Activated B cell treated with CpG ODN at 0.5 μM for 24 hours (primary cell): ENCODE measurements at places on chromosomes 7 and 10.

DNA sequence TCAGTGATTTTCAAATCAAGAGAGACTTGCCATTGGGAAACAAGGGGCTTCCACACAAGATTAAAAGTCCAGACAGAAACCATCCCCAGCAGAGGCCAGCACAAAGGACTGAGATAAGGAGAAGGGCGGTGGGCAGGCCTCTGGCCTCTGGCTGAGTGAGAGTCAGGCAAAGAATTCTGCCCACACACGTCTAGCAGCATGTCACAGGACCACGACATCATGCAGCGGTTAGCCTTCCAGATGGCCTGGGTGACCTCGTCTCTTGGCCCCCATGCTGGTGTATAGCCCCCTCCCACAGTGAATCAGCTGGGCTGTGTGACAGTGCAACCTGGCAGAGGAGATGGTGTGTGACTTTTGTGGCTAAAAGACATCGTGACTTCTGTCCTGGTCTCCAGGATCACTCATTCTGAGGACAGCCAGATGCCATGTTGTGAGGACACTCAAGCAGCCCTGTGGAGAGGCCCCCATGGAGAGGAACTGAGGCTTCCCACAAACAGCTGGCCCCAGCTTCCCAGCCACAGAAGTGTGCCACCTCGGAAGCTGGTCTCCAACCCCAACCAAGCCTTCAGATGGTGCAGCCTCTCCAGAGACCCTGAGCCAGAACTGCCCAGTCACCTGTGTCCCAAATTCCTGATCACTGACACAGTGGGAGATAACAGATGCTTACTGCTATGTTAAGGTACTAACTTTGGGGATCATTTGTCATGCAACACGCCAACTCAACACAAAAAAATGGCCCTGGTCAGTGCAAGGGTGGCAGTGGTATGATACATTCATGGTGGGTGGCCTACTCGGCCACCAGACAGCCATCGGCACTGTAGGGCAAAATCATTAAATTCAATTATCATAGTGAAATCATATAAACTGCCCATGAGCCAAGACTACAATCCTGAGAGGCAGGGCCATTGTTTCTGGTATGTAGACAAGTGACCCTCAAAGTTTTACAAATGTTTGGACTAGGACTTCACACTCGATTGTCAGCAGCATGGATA, 73.2 kb downstream of the TNS3 start:
- DNase-seq = no peak

DNA sequence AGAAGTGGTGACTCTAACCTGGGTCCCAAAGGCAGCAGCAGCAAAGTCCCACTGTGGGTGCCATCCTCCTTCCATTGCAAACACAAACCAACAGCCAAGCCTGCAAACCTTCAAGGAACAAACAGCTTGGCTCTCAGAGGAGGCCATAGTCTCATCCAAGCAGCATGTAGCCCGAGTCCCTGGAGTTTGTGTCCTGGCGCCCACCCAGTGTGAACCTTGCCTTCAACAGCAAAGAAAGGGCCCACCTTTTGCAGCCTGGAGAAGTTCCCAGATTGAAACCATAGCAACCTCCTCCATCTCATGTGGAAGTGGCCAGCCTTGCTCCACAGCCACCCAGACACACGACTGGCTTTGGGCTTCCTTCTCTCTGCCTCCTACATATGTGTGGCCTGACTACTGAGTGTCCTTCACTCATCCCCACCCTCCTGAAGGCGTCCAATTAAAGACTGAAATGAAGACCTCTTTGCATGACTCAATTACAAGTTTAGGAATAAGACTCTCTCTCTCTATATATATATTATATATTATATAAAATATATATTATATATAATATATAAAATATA, 106.1 kb downstream of the C10orf90 start:
- no peak for DNase-seq

- no peak for DNase-seq
These were observed 97.7 kb upstream of the TCF7L2 start for GRCh38 chr10:112852306-112852705.

DNA sequence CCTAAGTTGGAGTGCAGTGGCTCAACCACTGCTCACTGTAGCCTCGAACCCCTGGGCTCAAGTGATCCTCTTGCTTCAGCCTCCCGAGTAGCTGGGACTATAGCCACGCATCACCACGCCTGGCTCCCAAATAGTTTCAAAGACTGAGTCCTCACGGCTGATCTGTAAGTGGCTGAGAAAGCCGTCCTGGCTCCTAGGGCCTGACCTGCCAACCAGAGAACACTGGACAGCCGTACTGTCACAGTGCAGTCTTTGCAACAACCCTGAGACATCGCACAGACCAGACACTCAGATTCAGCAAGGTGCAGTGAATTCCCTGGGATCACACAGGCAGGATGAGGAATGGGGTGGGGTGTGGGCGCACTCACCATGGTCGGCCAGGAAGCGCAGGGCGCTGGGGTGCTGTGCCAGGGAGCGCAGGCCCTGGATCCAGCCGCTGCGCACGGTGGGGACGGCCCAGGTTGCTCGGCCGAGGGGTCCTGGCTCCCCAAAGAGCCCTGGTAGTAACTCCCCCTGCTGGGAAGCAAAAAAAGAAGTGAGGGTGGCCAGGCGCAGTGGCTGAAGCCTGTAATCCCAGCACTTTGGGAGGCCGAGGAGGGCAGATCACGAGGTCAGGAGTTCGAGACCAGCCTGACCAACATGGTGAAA, 10.7 kb downstream of the BRAT1 start:
- DNase-seq = no peak

DNA sequence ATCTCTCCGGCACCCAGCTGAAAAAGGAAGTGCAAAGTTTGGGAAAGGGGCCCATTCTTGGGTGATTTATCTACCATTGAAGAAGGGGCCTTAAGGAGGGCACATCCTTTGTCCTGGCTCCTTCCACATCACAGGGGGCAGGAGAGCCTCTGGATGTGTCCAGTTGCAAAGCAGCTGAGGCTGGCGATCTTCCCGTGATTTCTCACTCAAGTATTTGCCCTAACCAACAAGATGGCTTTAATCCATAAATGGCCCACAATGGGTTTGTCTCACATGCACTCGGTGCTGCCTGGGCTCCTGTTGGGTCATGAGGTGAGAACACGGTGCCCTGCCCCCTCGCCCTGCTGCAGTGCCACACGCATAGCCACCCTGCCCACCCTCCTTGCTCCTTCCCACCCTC, 14.2 kb upstream of the FRMPD2 start:
- DNase-seq = no peak

GRCh38 chr7:26440233-26441001, 148.8 kb downstream of the SNX10 start:
- DNase-seq = no peak

DNA sequence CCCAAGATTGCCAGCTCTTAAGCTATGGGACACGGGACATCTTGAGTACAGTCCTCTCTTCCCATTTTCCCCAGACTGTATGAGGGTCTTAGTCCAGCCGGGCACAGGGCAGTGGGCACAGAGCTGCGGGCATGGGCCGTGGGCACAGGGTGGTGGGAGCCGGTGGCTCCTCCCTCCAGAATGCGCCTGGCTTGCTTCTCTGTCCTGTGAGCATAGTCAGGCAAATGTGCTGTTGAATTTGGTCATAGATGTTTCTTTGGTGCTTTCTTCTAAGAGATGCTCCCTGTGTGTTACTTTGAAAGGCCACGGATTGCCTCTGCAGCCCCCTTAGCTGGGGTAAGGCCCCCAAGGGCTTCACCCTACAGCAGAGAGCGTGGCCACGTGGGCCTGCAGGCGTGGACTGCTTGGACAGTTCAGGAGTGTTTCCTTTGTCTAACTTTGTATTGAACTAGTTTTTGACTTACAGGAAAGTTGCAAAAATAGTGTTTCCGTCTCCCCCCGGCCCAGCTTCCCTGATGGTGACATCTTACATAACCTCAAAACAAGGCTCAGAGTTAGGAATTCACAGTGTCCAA, 24.7 kb downstream of the LRRC27 start:
- DNase-seq = no peak

DNA sequence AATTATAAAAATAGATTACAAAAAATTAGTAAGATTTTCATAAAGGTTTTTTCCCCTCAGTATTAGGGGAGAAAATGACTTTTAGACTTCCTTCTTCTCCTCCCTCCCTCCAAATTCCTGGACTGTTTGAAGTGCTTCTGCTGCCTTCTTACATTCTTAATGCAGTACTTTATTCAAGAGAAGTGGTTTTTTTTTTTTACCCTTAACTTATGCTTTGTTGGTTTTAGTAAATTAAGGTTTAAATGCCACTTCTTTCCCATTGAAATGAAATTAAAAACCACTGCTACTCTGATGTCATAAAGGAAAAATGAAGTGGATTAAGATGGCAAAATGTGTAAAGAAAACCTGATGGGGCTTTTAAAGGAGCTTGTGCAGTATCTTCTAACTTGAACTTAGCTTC, 140.7 kb downstream of the VTI1A start:
- DNase-seq = no peak

DNA sequence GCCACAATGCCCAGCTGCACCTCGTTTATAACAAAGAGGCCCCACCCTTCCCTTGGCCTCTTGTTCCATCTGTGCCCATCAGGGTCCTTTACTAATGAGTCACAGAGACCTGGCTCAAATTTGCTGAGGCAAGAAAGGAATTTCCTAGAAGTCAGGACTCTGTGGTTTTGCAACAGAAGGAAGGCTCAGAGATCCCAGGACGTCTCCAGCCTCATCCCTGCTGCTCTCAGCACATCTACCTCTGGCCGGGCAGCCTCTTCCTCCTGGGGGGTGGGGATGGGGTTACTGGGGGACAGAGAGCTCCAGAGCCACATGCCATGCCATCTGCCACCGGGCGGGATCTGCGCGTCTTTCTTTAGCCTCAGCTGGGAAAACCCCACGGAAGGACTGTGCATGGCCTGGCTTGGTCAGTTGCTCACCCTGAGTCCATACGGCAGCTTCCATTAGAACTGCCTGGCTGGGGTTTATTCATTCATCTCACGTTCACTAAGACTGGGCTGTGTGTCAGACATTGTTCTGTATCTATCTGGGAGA, 41.9 kb upstream of the PSMG3 start:
- DNase-seq = no peak
